ENCODE measurements at places on chromosomes 13 and 19.
A peak's percentile ranks its signal among the peaks of the same experiment; 100 is the strongest.

- DNase-seq = no peak
Measured at GRCh38 chr13:70386919-70387318, 278.7 kb upstream of the KLHL1 start.

DNA sequence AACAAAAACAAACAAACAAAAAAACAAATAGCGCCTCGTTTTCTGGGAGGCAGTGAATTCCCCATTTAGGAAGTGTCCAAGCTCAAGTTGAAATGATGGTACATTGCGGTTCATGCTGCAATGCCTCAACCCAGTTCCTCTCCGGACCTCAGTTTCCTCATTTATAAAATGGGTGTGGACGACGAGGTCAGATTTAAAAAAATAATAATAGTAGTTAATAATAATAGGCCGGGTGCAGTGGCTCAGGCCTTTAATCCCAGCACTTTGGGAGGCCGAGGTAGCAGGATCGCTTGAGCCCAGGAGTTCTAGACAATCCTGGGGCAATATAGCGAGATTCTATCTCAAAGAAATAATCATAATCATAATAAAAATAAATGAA, 15.5 kb upstream of the ERCC1 start:
- no peak for DNase-seq

DNA sequence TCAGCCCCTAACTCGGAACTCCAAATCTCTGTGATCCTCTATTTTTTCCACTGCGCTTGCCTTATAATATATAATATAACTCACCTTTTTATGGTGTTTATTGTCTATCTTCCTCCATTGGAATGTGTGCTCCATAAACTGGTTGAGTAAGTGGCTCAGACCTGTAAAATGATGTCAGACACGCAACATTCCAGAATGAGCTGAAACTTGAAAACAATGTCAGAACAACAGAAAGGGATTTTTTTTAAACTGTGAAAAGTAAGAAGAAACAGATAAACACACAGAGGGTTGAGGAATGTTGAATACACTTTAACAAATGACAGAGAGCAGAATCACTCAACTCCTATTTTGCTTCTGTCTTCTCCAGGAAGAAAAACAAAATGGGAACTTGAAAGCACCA, 19.1 kb upstream of the FAM216B start:
- DNase-seq = no peak

- no peak for DNase-seq
Measured at GRCh38 chr13:50094615-50095293, 79.5 kb downstream of the KCNRG start.

DNA sequence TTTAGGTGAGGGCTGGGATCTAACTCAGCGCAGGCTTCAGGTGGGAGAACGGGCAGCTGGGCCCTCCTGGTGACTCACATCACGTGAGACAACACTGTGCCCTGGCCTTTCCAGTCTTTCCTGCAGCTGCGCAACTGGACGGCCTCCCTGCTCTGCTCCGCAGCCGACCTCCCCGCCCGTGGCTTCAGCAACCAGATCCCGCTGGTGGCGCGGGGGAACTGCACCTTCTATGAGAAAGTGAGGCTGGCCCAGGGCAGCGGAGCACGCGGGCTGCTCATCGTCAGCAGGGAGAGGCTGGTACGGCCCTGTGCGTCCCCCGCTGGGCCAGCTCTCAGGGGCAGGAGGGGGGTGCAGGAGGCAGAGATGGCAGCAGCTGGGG, 8.8 kb downstream of the SPPL2B start:
- DNase-seq = no peak

DNA sequence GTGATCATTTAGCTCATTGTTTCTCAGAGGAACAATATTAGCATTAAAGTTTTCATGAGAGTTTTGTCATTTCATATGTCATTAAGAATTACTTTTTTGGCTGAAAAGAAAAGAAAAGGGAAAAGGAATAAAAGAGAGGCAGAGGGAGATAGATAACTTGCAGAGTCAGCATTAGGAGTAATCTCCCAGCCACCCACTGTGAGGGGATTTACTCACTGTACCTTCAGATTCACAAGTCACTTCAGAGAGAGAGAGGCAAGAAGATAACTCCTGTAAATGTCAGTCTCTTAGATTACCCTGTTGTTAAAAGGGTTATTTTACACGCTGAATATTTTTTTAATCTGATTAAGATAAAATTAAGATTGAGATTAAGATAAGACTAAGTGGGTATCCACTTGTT, 125.2 kb downstream of the POU4F1 start:
- DNase-seq = no peak

GRCh38 chr19:41758846-41759245, 3.5 kb downstream of the CEACAM6 start:
- DNase-seq = no peak

GRCh38 chr13:29577136-29578051, 18.1 kb downstream of the SLC7A1 start:
- no peak for DNase-seq

DNA sequence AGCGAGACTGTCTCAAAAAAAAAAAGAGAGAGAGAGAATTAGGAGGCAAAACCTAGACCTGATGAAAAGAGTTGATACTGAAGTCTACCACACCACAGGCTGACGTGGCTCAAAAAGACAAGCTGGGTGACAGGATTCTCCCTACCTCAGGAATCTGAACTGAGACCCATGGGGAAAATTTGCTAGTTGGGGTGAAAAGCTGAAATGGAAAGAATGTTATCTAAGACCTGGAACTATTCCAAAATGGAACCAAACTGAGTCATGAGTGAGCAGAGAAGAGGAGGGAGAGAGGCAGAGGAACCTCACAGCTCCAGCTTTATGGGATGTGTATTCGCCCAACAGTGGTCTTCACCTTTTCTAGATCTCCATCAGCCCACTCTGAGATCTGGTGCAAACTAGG, 11.7 kb downstream of the SMG9 start:
- DNase-seq = no peak

DNA sequence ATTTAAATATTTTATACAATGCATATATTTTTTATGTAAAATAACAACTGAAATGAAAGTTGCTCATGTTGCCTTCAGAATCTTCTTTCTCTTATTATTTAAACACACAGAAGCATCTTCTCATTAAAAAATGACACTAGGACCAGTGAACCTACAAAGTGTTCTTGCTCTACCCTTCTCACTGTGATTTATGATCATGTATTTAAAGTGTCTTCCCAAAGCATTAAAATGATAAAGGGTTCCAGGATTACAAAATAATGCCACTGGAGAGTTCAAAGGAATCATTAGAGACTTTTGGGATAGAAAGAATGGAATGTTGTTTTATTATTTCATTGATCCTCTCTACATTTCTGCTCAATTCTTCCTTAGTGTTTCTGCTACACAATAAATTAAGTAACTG, 643.6 kb upstream of the SLITRK1 start:
- DNase-seq = no peak

DNA sequence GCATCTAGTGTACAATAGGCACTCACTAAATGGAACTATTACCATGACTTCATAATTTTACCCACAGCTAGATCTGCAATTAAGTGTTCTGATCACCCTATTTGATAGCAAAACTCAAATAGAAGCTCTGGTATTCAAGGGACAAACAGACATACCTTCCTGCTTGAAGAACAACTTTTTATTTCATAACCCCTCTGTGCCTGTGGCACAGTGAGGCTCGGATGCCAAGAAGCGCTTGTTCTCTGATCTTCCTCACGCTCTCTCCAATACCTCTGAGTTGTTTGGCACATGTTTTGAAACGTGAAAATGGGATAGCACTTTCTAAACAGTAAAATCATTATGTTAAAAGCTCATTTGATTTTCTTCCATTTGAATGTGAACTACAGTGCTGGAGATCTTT, 232.0 kb downstream of the KLF5 start:
- DNase-seq = no peak

DNA sequence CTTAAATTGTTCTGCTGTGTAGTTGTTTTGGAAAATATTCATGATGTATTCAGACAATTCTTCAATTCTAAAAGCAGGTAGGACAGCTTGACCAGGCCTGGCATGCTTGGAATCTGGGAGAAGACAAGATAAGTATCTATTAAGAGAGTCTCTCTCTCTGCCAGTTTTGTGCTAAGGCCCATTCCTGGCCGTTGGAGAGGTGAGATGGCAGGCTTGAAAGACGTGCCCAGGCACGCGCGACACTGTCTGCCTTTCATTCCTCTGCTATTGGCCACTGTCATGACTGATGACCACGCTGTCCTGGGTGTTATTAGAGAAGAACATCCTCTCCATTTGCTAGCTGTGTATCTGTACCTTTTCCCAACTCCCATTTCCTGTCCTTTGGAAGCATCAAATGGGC, 90.3 kb downstream of the LHFPL6 start:
- DNase-seq = no peak

- no peak for DNase-seq
Measured at GRCh38 chr13:54563286-54563685, 1534.7 kb downstream of the OLFM4 start.

- peak; percentile 92 for DNase-seq
Measured at GRCh38 chr13:30690282-30691188, 44.8 kb upstream of the ALOX5AP start.

DNA sequence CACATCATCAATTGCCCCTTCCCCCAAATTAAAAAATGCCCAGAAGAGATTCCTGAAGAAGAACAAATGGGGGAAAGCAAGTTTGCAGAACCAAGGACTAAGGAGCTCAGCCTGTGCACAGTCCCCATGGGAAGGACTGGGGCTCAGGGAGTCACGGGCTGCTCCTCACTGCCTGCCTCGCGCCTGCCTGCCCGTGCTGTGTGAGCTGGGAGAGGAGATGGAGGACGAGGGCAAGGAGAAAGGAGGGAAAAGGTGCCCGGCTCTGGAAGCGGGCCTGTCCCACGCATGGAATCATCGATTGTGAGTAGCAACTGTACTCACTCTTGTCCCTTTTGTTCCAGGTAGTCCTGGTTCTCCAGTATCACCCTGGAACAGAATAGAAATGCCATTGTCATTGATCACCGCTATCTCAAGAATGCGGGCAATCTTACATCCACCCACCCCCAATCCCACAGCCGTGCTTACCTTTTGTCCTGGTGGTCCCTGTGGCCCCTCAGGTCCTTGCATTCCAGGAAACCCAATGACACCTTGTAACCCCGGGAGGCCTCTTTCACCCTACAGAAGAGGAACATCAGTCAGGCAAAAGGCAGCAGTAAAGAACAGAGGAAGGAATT, 93.4 kb downstream of the COL4A1 start:
- no peak for DNase-seq

GRCh38 chr19:46371371-46371901, 24.5 kb downstream of the PPP5C start:
- DNase-seq = no peak

GRCh38 chr19:29704562-29705558, 10.2 kb downstream of the C19orf12 start:
- no peak for DNase-seq

DNA sequence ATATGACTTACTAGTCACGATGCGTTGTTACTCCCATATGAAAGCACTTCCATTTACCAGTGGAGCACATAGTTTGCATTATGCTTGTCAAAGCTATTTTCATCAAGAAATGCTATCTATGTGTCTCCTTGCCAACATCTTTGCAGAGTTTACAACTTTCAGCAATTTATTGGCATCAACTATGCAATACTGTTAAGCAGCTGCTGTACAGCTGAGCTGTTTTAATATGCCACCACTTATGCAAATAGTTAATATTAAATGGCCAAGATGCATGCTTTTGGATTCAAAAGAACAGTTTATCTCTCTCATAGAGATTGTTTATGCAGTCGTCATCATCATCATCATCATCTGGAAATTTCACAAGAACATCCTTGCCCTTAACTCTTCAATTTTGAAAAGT, 67.9 kb upstream of the KLF5 start:
- DNase-seq = no peak

GRCh38 chr13:107650081-107650701, 565.1 kb downstream of the LIG4 start:
- peak; percentile 11 for DNase-seq

GRCh38 chr19:7789447-7789846, 26.4 kb downstream of the CLEC4M start:
- DNase-seq = no peak

DNA sequence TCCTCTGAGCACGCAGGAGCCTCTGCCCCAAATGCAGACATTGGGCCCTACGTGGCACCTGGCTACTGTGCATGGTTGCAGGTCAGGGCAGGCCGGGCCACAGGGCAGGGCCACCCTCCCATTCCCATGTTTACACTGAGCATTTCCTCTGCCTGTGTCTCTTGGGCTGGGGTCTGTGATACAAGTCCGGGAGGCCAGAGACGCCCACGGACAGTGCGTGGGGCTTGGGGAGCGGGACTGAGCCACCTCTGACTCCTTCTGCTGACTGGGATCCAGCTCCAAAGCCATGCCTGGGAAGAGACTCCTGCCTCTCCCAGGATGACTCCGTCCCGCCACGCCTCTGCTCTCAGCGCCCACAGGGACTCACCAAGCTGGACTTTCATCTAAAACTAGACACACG, 18.8 kb downstream of the GAS6 start:
- DNase-seq = no peak

DNA sequence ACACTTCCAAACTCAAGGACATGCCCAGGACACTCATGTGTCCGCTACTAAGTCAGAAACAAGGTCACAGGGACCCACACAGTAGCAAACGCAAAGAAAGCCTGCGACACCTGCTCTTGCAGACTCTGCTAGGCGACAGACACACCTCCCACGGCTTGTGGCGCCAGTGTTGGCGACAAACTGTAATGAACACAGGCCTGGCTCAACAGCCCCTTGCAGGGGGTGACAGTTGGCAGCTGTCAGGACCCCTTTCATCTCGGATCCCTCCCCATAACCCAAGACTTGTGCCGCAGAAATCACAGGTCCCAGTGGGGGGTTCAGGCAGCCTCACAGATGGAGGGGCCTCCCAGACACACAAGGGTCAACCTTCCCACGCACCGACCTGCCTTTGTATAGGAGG, 364 bp downstream of the CKM start:
- DNase-seq = no peak

- DNase-seq = no peak
Measured at GRCh38 chr19:6362027-6362350, 658 bp downstream of the CLPP start.

GRCh38 chr13:98239162-98240076, 62.4 kb upstream of the RNF113B start:
- DNase-seq = peak; percentile 96

- DNase-seq = peak; percentile 92
Measured at GRCh38 chr13:42474954-42475353, 99.0 kb upstream of the TNFSF11 start.

GRCh38 chr13:25085125-25085742, 10.7 kb upstream of the PABPC3 start:
- DNase-seq = no peak

DNA sequence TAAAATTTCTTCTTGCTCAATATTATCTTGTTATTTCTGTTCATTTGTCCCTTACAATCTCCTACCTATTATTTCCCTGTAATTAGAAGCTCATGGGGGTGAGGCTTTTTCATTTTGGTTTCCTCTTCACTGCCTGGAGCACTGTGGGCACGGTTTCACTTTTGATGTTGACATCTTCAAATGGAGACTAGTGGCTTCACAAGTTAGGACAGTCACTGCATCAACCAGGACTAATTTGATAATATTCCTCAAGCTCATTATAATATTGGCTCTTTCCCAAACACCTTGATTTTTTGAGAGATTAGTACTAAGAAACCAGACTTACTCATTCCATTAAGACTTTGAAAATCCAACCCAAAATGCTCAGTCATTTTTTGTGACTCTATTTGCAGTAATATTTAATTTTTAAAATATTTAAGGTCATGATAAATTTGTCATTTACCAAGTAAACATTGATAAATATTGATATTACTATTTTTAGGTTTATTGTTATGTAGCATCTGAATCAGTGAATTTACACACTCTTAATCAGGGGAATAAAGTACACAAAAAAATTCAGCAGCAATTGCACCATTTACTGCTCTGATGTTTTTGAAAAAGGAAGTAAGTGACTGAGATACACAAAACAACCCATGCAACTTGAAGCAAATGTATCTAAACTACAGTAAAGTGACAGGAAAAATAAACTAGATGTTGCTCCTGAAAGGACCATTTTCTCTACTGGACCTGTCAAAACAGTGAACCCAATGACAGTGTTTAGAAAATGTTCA, 28.8 kb upstream of the RCBTB2 start:
- DNase-seq = no peak
